ENCODE measurements at places on chromosomes 1 and 21.

DNA sequence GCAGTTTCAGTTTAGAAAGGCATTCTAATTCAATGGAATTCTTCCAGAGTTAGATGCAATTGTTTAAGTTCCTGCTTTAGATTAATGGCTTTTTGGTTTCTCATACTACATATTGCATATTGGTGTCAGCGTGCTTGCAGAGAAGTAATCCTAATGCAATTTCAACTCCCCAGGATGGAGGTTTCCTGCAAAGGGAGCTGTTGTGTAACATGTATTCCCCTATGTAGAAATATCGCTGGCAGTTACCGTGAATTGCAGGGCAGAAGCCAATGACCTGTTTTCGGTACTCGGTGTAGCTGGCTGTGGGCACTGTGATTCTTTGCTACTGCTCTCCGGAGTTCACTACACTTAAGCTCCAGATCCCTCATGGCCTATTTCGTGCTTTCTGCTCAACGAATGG is 256.1 kb upstream of the PTBP2 start:
- DNase-seq, result no peak

GRCh38 chr1:36151845-36152203 is 2.5 kb upstream of the TRAPPC3 start:
- DNase-seq, result no peak

- DNase-seq, result no peak
These were observed 507.6 kb downstream of the PTPRU start for GRCh38 chr1:29743931-29744330.

DNA sequence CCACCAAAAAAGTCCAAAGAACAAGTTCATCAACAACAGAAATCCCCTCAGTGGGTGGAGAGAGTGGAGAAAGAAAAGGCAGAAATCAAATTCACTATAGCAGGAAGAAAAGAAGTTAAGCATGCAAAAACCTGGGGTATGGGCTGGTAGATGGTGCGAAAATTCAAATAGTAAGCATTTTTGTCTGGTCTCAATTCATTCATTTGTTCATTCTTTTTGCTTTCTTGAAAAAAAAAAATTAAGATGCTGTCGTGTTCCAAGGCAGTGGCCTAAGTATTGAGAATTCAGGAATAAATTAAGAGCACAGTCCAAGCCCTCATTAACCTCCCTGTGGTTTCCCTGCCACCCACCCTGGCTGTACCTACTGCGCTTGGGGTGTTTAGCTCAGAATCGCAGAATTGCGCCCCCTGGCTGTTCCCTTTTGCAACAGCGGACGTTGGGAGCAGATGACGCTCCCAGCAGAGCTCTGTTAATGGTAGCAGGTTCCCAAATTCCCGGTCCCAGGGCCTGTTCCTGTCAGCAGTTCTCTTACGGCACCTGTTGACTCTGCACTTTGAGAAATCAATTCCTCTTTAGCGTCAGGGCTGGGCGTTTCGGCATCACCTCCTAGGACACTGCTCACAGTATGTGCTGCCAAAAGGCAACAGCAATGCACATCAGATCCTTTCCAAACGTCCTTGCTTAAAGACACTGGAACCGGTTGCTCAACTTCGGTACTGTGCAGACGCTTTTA is 34.0 kb upstream of the SSX2IP start:
- peak; percentile 51 for DNase-seq

DNA sequence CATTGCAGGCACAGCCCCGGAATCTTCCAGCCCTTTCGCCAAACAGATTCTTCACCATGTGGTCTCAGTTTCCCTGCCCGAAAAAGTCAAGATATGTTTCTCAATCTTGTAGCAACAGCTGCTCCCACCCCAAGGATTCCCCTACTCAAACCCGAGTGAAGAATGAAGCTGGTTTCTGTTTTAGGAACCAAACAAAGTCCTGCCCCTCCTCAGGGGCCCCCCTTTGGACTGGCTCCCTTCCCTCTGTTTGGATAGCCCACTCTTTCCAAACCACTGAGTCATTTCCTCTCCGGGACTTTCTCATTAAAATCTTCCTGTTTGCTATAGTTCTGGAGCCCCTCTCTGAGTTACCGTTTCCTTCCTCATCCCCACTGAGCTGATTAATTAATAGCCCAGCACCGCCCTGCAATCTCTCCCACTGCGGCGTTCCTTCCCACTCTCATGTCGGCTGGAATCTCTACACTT is 100.9 kb downstream of the TSEN15 start:
- DNase-seq, result no peak

Data from hematopoietic multipotent progenitor cell treated with erythropoietin and hydrocortisone succinate and interleukin-3 and kit ligand, for 8 days (in vitro differentiated cells).